Camera-type eye (tissue), 1 donor: ENCODE measurements at places on chromosomes 3 and 15. TPM values are rescaled to one million over a fixed set of nuclear protein-coding genes. Genes with fewer than 3 reads are reported as not detected.

The GRM7 gene
- total RNA-seq: 16.7 TPM

The OR4M2 gene
- not detected for total RNA-seq

The EIF4G1 gene
- 155 TPM for total RNA-seq

The SERPINI2 gene
- not detected for total RNA-seq

The POPDC2 gene
- 2.4 TPM for total RNA-seq

The MB21D2 gene
- total RNA-seq: 17.7 TPM

The TKT gene
- total RNA-seq: 128 TPM

The BCHE gene
- 53.3 TPM for total RNA-seq

The PLA2G4E gene
- total RNA-seq: 0.16 TPM

The DUOXA2 gene
- total RNA-seq: not detected

The SV2B gene
- 112 TPM for total RNA-seq

The ITPR1 gene
- total RNA-seq: 46.6 TPM

The APOD gene
- total RNA-seq: 23.9 TPM

The SLC35G2 gene
- total RNA-seq: 13.6 TPM

The FILIP1L gene
- 29.5 TPM for total RNA-seq
